ENCODE measurements at places on chromosomes 11 and 22.

DNA sequence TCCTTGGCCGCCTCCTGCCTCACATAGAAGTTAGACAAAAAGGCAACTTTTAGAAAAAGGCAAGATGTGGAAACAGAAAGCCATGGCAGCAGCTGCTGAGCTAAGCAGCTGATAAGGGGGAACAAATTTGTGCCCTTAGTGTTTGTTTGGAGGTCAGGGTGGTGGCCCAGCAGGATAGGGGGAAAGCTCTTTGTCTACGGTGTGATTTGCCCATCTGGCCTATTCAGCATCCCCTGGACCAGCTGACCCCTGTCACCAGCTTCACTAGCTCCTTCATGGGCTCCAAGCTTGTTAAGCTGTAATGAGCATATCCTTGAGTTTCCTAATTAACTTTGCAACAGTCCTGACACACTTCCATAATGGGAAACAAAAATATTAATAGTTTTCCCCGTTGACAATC, 5.9 kb upstream of the ME3 start:
- no peak for DNase-seq

DNA sequence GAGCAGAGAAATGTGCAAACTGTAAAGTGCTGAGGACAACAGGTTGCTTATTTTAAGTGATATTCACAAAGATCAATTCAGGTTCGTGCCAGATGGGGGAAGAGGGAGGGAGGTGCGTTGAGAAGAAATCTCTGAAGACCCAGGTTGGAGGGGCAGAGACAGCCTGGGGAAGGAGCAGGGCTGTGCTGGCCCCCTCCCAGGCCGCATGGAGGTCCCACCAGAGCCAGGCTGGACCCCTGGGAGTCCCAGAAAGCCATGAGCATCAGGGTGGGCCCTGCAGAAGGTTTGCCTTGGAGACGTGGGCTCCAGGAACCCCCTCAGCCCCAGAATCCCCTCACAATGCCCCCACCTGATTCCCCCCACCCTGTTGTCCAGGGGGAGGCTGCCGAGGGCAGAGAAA, 47.4 kb downstream of the IGLL1 start:
- DNase-seq: no peak

DNA sequence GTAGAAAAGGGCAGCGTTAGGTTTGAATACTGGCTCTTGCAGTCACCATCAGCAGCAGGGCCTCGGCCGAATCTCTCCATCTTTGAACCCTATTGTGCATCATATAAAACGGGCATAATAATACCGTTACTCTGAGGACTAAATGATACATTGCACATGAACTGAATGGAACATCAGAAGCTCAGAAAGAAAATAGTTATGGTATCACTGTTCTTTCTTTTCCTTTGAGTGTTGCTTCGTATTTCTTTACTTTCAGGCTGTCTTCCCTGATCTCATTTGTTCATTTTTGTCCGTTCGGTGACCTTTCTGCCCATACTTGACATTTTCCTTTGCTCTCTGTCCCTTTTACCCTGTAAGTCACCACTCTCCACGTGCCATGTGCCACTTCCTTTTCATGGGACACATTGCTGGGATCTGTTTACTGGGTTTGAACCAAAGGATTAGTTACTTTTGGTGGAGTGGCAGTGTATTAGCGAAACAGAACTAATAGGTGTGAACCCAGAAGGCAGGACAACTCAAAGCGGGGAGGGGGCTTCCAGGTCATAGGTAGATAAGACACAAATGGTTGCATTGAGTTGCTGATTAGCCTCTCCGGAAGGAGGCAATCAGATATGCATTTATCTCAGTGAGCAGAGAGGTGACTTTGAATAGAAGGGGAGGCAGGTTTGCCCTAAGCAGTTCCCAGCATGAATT, 717 bp upstream of the ZNF202 start:
- DNase-seq: no peak

DNA sequence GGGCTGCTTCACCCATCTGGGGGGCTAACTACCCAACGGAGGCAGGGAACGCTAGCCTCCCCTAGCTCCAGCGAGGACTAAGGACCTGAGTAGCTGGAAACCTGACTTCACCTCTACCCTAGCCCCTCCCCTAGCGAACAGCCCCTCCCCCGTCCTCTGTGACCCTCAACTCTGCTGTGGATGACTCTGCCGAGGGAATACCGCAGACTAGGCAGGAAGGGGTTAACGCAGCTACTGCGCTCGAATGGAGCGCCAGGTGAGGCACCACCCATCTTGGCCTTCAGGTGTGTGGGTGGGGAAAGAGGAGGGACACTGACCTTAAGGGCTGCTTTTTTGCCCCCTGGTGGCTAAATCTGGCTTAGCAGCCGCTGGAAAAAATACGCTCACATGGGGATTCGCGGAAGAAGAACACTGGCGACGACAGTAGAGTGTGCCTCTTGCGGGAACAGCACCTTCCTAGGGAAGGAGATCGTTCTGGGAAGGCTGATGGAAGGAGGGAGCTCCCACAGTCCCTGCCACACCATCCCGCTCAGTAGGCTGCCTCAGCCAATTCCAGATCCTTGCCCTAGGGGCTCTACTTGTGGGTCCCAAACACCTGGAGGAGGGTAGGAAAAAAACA, 4.5 kb upstream of the BCL9L start:
- DNase-seq: peak; percentile 73

DNA sequence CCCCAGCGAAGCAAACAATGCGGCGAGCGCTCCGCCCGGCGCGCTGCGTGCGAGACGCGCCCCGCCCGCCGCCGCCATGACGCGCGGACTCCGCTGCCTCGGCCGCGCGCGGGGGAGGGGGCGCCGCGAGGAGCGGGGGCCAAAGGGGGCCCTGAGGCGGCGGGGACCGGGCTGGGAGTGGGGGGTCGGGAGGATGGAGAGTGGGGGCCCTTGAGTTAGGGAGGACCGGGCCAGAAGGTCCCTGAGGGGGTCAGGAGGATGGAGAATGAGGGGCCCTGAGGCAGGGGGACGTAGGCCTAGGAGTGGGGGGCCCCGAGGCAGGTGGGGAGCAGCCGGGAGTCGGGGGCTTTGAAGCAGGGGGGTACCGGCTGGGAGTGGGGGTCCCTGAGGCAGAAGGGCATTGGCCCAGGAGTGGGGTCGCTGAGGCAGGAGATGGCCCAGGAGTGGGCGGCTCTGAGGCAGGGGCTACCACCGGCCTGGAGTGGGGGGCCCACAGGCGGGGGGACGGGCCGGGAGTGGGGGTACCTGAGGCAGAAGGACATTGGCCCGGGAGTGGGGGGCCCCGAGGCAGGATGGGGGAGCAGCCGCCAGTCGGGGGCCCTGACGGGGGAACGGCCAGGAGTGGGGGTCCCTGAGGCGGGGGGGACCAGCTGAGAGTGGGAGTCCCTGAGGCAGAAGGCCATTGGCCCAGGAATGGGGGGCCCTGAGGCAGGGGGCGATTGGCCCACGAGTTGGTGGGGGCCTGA, at the start of gene BRD1:
Gene BRD1 (minus strand): TSS at position 21 of the 746 bp plus-strand sequence. CDS start 3,556 bp downstream, outside the sequence.
- no peak for DNase-seq

DNA sequence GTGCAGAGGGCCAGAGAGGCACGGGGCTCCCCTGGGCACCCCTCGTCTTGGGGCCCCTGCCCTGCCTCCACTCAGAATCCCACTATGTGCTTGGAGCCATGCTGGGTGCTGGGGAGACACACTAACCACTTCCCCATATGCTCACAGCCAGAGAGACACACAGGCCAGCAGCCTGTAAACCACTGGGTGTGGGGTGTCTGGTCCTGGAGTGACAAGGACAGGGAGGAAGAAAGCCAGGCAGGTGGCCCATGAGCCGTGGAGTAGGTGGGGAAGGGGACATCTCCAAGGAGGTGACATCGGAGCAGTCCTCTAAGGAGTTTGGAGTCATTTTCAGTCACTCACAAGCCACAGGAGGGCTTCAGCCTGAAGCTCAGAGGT, 58.9 kb downstream of the CDKN1C start:
- DNase-seq: no peak

- no peak for DNase-seq
Measured at GRCh38 chr11:61034704-61035525, 63.4 kb downstream of the CD6 start.

- no peak for DNase-seq
Measured at GRCh38 chr11:9601876-9602199, 28.4 kb downstream of the WEE1 start.

DNA sequence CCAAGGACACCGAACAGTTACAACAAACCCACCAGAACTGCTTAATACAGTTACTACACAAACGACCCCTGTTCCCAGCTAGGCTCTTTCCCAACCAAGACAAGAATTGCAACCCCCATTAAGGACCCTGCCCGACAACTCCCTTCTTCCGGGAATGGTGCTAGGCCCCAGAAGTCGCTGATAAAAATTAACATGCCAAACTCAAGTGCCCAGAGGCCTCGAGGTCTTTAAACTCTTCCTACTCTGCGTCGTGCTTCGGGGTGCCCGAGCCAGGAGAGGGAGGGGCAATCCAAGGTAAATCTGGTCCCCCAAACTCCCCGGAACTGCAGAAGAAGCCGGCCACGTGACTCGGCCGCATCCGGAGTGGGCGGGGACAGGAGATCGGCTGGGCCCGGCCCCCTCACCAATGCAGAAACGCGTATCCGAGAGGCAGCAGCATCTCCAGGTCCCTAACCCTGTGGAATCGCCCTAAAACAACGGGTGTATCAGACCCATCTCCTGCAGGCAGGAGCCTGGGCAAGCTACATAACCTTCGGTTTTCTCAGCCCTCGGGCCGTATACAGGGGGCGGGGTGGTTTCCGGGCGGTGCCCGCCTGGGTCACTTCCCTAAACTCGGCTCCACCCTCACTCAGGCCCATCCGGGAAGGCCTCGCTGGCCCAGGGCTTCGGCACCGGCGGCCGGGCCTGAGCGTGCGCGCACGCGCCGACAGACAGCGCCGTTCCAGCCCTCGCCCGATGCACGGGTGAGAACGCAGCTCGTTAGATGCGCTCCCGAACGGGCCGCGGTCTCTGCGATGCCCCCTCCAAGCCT, 1.1 kb downstream of the CFL1 start:
- DNase-seq: peak; percentile 68

- DNase-seq: no peak
Measured at GRCh38 chr11:67435031-67435726, 2.3 kb downstream of the PTPRCAP start.

GRCh38 chr11:68632802-68633201, 51.5 kb upstream of the GAL start:
- peak; percentile 2 for DNase-seq

- DNase-seq: no peak
Measured at GRCh38 chr11:65375012-65375411, 7.4 kb downstream of the SLC25A45 start.

- DNase-seq: no peak
Measured at GRCh38 chr22:46508491-46508999, 28.9 kb downstream of the CELSR1 start.

DNA sequence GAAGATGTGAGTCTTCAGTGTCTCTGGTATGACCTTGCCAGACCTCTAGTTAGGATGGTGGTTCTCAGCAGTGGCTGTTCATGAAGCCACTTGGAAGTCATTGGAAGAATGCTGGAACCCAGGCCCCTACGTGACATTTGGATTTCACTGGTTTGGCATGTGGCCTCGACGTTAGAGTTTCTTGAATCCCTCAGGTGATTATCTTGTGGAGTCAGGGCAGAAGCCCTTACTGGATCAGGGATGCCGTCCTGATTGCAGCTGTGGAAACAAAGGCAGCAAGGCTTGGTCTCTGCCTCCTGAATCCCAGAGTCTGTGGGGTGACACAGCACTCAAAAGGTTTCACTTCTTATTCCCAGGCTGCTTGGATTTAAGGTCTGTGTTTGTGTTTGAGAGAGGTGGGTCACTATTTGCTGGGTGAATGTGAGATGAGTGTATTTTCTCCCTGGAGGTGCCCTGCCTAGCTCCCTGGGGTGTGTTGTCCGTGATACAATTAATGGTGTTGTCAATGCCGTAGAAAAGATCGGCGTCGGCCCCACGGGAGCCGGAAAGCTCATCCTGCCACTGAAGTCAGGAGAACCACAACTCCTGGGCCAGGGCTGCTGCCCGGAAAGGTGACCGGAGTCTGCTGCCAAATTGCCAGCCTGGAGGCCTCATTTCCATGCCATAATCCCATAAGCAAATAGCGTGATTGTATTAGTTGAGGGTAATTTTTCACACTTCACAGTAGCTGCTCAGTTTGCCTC, 939.0 kb downstream of the BRD1 start:
- DNase-seq: no peak

All from stimulated activated CD8-positive, alpha-beta memory T cell treated with anti-CD3 and anti-CD28 coated beads, Interleukin-4, amount 100 ng/mL, for 1 hour (primary cell).